ENCODE measurements at places on chromosomes 7 and 10.

- no peak for DNase-seq
Measured at GRCh38 chr7:12249706-12250105, 38.6 kb downstream of the TMEM106B start.

DNA sequence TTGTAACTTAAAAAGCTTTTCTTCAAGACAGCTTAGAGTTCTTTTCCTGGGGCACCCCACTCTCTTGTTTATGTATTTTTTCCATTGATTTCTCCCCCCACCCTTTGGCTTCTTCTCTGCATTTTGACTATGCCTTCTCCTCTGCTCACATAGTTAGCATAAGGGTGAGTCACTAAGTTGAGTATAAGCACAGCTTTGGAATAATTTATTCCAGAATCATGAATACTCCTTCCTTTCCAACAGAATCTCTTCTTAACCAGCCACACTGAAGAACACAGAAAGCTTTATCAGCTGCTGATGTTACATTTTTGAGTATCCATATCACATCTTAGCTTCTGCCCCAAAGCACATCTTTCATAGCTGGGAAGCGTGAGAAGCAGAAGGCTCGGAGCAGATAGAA is 449.5 kb upstream of the MKI67 start:
- no peak for DNase-seq

DNA sequence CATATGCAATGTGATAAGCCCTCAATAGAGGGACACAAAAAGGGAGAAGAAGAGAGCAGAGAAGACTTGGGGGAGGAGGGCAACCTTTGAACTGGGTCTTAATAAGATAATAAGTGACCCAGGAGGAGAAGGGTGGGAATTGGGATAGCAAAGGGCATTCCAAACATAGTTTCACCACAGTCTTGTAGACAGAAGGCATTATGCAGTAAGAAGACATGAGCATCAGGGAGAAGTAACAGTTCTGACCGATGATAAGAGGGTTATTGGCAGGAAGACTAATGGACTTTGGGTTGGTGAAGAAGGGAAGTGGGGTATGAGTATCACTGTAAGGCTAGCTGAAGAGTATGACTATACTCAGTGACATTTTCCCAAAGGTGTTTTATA is 63.6 kb downstream of the TES start:
- no peak for DNase-seq

DNA sequence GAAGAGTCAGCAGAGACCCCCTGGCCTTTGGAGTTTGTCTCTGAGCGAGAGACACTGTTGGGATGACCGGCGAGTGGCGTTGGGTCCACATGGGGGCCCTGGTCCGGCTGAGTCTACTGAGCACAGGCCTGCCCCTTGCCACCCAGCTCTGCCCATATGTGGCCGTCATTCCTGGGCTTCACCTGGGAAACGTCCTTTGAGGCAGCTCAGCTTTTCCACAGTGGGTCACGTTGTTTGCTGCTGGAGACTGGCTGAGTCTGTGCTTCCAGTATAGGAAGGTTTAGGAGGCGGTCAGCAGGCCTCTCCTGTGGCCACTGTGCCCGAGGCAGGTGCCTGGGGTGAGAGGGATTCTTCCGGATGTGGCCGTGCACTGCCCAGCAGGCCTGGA is 17.1 kb downstream of the ADAM8 start:
- DNase-seq = no peak

- no peak for DNase-seq
Measured at GRCh38 chr10:101769541-101770180, 6.3 kb downstream of the FGF8 start.

- DNase-seq = peak; percentile 62
Measured at GRCh38 chr10:2978111-2978510, 89.2 kb upstream of the PFKP start.

DNA sequence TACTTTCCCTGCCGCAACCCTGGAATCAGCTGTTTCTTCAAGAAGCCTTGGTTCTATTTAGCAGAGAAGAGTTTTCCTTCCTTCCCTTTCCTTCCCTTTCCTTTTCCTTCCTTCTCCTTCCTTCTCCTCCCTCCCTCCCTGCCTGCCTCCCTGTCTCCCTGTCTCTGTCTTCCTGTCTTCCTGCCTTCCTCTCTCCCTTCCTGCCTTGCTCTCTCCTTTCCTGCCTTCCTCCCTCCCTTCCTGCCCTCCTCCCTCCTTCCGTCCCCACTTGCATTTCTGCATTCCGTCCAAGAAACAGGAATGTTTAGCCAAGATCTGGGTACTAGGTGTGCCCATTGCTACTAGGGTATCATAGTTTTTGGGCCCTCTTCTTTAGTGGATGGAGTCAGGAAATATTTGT is 21.9 kb downstream of the SND1 start:
- no peak for DNase-seq

DNA sequence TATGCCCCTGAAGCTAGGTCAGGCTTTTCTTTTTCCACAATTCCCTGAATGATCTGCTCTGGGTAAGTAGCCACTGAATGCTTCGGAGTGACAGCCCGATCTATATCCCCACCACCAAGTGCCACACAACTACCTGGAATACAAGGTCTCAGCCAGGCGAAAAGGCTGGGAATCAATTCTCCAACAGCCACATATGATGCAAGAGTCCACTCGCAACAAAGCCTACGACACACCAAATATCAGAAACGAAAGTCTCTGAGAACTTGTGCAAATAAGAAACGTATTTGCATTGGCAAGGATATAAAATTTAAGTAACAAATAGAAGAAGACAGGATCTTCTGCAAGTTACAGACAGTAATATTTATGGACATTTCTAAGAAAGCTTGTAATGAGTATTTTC is 5.7 kb downstream of the HIPK2 start:
- no peak for DNase-seq

GRCh38 chr7:27173956-27174873 is at the start of gene HOXA10:
Gene HOXA10, minus strand, starts transcription at chr7:27174320. Its CDS starts 14 bp downstream, at chr7:27174306.
- no peak for DNase-seq

DNA sequence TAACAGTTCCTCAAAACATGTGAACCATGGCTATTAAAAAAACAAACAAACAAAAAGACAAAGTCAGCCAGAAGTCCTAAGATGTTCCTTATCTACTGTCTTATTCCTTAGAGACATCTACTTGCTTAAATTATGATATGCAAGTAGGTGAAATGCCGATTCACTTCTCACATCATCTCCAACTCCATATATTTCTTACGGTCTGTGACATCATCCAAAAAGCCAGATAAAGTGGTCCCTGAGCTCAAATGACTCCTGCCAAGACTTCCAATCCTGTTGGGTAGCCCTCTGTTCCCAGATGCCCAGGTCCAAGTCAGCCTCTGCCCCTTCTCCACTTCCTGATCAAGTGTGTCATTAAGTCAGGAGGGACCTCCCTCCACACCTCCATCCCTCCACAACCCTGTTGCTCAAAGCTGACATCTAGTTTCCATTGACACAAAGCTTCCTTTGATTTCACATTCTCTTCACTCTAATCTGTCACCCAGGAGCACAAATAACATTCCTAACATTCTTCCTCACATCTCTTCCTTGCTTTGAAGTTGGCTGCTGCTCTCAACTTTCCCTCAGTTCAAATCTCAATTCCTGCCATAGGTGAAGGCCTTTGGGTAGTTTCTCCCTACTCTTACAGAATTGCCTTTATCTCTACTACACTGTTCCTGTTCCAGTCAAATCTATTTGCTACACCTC is 56.1 kb upstream of the PDLIM1 start:
- no peak for DNase-seq

GRCh38 chr10:102504976-102505300 is 1.2 kb downstream of the SUFU start:
- no peak for DNase-seq

DNA sequence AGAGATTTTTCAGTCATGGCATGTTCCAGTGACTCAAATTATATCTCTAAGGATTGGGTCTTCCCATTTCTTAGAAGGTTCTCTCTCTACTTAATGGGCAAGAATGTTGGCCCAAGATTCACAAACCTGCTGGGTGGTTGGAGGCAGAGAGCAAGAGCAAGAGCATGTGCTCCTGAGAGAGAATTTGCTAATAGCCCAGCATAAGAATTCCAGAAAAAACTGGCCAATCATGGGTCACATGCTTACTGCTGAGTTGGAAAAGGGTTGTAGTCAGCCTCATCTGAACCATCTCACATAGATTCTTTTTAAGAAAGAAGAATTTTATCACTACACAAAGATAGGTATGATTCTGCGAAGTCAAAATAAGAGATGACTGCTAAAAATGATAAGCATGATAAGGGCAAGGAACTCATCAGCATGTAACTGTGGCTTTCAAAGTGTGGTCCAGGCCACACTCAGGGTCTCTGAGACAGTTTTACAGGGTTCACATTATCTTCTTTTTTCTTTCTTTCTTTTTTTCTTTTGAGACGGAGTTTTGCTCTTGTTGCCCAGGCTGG is 8.2 kb upstream of the VCL start:
- DNase-seq = no peak

Data from SK-N-MC (cell line).